ENCODE measurements at places on chromosomes 6 and 20.

DNA sequence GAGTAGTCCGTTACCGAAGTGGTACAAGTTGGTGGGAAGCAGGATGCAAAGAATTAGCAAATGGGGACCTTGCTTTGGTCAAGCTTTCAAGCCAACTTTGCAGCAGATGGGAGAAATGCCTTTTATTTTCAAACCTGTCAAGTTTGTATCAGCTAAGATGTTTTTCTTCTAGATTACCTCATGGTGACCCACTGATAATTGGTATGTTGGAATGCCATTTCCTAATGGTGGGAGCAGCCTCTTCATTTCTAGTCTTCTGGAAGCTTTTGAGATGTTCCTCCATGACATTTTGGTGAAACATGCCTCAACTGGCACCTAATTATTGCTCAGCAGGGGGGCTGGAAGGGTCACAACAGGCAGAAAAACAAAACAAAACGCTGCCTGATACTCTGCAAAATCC lies 43.7 kb downstream of the ADNP start:
- no peak overlapping the region for H3K27ac ChIP-seq
- no peak for DNase-seq
- no peak overlapping the region for H3K4me3 ChIP-seq

- H3K36me3 ChIP-seq = no peaks in the 10 kb centered on the region
- H3K27ac ChIP-seq = no peak overlapping the region
Measured at GRCh38 chr6:163702736-163703135, 288.2 kb downstream of the QKI start.

DNA sequence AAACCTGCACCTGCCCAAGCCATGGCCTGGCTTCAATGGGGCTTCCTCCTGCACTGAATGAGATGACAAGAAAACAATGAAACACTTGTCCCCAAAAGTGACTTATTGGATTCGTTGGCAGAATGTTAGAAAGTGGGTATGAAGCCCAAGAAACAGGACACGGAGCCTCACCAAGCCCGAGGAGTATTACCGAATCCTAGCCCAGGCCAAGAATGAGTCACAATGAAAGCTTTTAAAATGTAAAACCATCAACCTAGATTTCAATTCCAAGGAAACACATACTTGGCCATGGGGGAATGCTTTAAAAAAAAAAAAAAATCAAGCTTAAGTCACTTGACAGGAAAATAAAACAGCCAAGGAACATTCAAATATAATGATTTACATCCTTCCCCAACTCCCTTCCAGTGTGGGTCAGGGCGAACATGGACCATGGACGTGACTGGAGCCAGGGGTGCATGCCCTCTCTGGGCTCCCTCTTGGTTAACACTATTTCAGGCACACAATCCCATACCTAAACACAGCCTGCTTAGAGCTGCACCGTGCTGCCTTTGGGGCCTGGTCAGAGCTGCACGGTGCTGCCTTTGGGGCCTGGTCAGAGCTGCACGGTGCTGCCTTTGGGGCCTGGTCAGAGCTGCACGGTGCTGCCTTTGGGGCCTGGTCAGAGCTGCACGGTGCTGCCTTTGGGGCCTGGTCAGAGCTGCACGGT lies 3.1 kb upstream of the STX16 start:
- H3K27me3 ChIP-seq = no peaks in the 10 kb centered on the region
- H3K36me3 ChIP-seq = no peaks in the 10 kb centered on the region
- peaks cover 17% of the 10 kb centered on the region for H3K4me1 ChIP-seq

- peaks cover 23% of the 10 kb centered on the region for H3K4me1 ChIP-seq
- no peak overlapping the region for H3K27ac ChIP-seq
- DNase-seq = no peak
- no peak overlapping the region for H3K4me3 ChIP-seq
- no peaks in the 10 kb centered on the region for H3K36me3 ChIP-seq
- H3K27me3 ChIP-seq = no peaks in the 10 kb centered on the region
Measured at GRCh38 chr6:170423814-170424603, 117.5 kb downstream of the FAM120B start.

GRCh38 chr6:10014557-10014956 lies 400.3 kb downstream of the TFAP2A start:
- H3K27me3 ChIP-seq = no peaks in the 10 kb centered on the region
- H3K27ac ChIP-seq = no peak overlapping the region
- H3K4me1 ChIP-seq = no peaks in the 10 kb centered on the region
- DNase-seq = no peak
- no peak overlapping the region for H3K4me3 ChIP-seq
- peaks cover 2% of the 10 kb centered on the region for H3K36me3 ChIP-seq

DNA sequence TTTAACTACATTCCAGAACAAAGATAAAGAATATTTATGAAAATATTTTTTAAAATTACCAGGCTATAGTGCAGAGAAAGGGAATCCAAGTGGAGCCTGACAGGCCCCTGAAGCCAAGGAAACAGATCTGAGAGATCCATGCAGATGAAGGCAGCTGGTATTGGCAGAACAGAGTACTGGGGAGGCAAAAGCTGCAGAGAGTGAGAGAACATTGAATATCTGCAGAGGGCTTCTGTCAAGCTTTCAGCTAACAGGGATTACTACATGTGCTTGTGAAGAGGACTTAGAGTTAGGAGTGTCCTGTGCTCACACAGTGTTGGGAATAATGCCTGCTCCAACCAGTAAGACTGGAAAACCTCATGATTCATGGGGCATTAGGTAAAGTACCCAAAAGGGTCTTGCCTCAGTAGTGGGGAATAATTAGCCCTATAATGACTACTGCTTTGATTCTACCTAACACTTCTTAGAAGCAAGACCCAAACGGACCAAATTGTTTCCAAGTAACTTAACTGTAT lies 657.2 kb downstream of the DHX35 start:
- no peak overlapping the region for H3K4me3 ChIP-seq
- no peaks in the 10 kb centered on the region for H3K27me3 ChIP-seq
- peaks cover 7% of the 10 kb centered on the region for H3K4me1 ChIP-seq
- DNase-seq = no peak

DNA sequence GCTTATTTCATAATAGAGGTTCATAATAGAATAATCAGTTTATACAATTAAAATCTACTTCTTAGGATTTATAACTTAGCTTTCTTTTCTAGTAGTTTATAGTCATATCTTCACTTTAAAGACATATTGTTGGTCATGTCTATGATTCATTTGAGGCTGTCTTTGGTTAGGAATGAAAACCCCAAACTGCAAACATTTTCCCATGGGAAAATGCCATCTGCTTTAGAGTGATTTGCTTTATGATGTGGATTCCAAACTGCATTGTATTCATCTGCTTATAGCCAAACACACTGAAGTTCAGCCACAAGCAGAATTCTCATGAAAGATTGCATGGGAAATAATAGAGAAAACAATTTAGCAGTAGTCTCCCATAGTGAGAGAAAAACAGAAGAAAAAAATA lies 128.0 kb downstream of the RFPL4B start:
- DNase-seq = no peak
- peaks cover 3% of the 10 kb centered on the region for H3K36me3 ChIP-seq
- H3K27me3 ChIP-seq = no peaks in the 10 kb centered on the region
- H3K27ac ChIP-seq = no peak overlapping the region
- no peak overlapping the region for H3K4me3 ChIP-seq

DNA sequence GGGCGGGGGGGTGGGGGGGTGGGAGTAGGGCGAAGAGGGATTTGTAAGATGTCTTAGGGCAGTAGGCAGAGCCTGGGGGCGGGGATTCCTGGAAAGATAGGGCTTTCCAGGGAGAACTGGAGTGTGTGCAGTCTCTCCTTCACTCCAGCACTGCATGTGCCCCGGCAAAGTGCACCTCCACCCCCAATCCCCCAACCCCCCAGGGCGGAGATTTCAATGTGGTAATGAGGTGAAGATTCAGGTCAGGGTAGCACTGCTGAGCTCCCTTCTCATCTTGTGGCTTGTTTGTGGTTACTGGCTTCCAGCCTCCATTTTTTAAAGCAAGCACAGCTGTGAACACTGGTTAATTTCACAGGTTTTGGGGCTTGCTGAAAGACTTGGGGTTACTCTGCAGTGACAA lies 5.9 kb downstream of the TMEM239 start:
- H3K4me1 ChIP-seq = peaks cover 4% of the 10 kb centered on the region
- no peak overlapping the region for H3K4me3 ChIP-seq
- no peak for DNase-seq
- H3K27ac ChIP-seq = no peak overlapping the region
- H3K36me3 ChIP-seq = no peaks in the 10 kb centered on the region
- H3K27me3 ChIP-seq = peaks cover 38% of the 10 kb centered on the region

DNA sequence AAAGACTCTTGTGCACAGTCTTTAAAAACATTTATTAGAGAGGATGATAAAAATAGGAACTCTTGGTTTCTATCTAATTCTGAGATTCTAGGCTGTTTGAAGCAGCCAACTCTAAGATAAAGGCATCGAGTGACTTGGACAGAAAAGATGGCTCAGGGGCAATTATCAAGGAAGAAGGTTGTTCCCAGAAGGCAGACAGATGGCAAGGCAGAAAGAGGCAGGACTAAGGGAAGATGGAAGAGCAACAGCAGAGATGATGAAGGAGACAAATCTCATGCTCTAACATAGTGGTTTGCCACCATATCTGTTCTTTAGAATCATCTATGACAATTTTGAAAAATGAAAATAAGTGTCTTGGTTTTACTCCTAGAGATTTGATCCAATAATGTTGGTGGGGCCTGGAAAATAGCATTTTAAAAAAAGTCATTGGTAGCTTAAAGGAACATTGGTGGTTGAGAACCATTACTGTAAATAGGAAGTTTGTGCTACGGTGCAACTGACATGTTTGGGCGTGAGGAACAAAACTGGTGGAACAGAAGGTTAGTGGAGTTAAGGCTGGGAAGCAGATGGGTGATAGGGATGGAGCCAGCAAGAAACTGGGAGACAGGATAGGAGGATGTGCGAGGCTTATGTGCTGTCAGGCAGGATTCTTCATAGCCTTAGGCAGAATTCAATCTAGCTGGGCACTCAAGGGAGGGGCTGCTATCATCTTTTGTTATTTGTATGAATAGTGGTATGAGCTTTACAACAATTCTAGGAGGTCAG lies 751.1 kb downstream of the DHX35 start:
- no peaks in the 10 kb centered on the region for H3K4me1 ChIP-seq
- DNase-seq = no peak
- no peaks in the 10 kb centered on the region for H3K27me3 ChIP-seq
- no peaks in the 10 kb centered on the region for H3K36me3 ChIP-seq
- no peak overlapping the region for H3K27ac ChIP-seq

DNA sequence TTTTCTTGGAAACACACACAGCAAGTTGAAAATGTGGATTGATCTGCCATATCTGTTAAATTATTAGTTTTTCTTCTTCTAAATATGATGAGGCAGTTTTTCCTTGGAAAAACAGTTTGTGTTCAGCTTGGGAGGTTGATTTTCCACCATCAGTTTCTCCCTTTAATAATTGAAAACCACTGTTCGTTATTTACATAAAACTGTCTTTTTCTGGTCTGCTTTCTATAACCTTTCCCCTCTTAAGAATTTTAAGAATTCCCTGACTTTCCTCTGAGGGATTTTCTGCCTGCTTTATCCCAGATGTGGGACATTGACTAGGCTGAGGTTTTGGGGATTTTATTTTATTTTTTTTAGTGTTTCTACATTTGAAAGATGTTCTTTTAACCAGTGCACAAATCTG lies 27.2 kb downstream of the DSE start:
- no peak overlapping the region for H3K4me3 ChIP-seq
- peaks cover 9% of the 10 kb centered on the region for H3K4me1 ChIP-seq
- peaks cover 2% of the 10 kb centered on the region for H3K36me3 ChIP-seq
- no peak for DNase-seq
- no peak overlapping the region for H3K27ac ChIP-seq

DNA sequence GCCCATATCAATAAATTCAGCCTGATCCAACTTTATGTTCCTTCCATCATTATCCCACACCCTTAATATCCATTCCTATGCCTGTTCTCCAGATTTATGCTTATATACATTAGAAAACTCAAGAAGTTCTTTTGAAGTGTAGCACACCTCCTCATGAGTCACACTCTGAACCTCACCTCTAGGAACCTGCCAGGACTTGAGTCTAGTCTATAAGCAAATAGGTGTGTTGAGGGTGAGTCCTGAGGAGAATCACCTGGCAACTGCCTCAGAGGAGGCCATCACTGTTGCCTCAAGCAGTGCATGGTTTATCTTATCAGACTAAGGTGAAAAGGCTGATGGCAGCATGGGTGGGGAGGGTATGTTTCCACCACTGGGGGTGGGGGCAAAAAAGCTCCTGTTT lies 496.7 kb downstream of the C6orf118 start:
- H3K27me3 ChIP-seq = no peaks in the 10 kb centered on the region
- no peak overlapping the region for H3K4me3 ChIP-seq
- no peak overlapping the region for H3K27ac ChIP-seq
- no peaks in the 10 kb centered on the region for H3K4me1 ChIP-seq
- DNase-seq = no peak

DNA sequence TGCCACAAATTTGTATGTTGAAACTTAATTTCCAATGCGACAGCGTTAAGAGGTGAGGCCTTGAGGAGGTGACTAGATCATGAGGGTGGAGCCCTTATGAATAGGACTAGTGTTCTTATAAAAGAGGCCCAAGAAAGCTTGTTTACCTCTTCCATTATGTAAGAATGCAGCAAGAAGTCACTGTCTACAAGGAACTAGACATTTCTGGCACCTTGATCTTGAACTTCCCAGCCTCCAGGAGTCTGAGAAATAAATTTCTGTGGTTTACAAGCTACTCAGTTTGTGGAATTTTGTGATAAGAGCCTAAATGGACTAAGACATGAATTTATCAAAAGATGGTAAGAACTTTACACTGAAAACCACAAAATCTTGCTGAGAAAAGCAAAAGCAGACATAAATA lies 173.6 kb upstream of the SGK1 start:
- no peaks in the 10 kb centered on the region for H3K27me3 ChIP-seq
- no peak overlapping the region for H3K27ac ChIP-seq
- DNase-seq = no peak
- H3K4me3 ChIP-seq = no peak overlapping the region
- no peaks in the 10 kb centered on the region for H3K36me3 ChIP-seq

GRCh38 chr6:132961610-132962009 lies 147.2 kb downstream of the RPS12 start:
- DNase-seq = no peak
- H3K27ac ChIP-seq = no peak overlapping the region
- no peaks in the 10 kb centered on the region for H3K27me3 ChIP-seq
- H3K4me3 ChIP-seq = no peak overlapping the region
- no peaks in the 10 kb centered on the region for H3K36me3 ChIP-seq

- DNase-seq = no peak
- no peaks in the 10 kb centered on the region for H3K36me3 ChIP-seq
- H3K27me3 ChIP-seq = no peaks in the 10 kb centered on the region
- no peak overlapping the region for H3K27ac ChIP-seq
- H3K4me1 ChIP-seq = no peaks in the 10 kb centered on the region
Measured at GRCh38 chr6:155660251-155660977, 204.8 kb upstream of the NOX3 start.

DNA sequence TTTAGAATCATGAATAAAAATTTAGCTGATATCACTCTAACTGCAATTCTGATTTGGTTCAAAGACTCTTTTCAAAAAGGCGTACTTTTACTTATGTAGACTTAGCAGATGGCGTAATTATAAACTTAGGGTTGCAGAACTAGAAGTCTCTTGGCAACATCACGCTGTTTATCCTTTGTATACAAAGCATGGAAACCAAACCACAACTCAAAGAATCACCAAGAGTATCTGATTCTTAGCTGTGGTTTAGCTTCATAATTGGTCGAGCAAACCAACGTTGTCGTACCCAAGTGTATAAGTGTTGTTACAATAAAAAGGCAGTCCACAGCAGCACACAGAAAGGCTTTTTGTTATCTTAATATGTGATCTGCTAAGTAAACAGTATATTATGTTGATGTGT lies 18.2 kb downstream of the STMND1 start:
- no peak overlapping the region for H3K27ac ChIP-seq
- no peaks in the 10 kb centered on the region for H3K36me3 ChIP-seq
- H3K4me3 ChIP-seq = no peak overlapping the region
- no peaks in the 10 kb centered on the region for H3K4me1 ChIP-seq

- no peaks in the 10 kb centered on the region for H3K27me3 ChIP-seq
- no peak overlapping the region for H3K4me3 ChIP-seq
- H3K27ac ChIP-seq = no peak overlapping the region
- H3K36me3 ChIP-seq = peaks cover 1% of the 10 kb centered on the region
- peaks cover 62% of the 10 kb centered on the region for H3K4me1 ChIP-seq
Measured at GRCh38 chr6:71474942-71475341, 186.3 kb downstream of the OGFRL1 start.

All from neural crest cell (in vitro differentiated cells).